ENCODE measurements at places on chromosomes 2 and 18.

- no peak for DNase-seq
Observed at GRCh38 chr2:20209373-20210109, 15.4 kb downstream of the SDC1 start.

GRCh38 chr2:107383691-107384090, 443.0 kb upstream of the RGPD4 start:
- peak; percentile 25 for DNase-seq

- no peak for DNase-seq
Observed at GRCh38 chr2:71538241-71538640, 84.9 kb downstream of the DYSF start.

DNA sequence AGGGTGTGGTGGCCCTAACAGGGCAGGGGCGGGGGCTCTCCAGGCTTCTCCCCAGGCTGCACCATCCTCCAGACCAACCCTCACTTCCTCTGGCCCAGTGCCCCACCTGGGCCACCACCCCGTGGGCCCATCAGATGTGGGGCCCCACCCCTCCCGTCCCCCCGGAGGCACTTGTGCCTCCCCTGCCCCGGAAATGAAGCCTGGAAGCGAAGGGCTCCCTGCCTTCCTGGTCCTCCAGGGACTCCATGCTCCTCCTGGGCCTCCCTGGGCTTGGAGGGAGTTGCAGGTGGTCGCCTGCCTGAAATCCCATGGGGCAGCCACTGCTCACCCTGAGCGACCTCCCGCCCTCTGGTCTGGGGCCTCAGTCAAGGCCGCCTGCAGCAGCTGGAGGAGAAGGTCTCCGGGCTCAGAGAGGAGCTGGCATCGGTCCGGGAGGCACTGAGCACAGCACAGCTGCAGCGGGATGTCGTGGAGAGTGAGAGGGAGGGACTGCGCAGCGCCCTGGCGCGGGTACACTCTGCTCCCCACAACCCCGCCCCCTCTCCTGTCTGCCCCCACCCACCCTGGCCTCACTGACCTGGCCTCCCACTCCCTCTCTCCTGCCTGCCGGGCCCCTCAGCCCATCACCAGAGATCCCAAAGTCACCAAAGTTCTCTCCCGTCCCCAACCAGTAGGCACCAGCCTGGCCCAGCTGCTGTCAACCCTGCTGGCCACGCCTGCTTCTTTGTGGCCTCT, 28.0 kb downstream of the CROCC2 start:
- no peak for DNase-seq

GRCh38 chr2:217530392-217531090, 472.3 kb downstream of the TNS1 start:
- DNase-seq = no peak

- DNase-seq = no peak
Observed at GRCh38 chr2:38619458-38620164, 16.9 kb upstream of the HNRNPLL start.
